ENCODE measurements at places on chromosomes 6 and 20.
A peak's percentile ranks its signal among the peaks of the same experiment; 100 is the strongest.

DNA sequence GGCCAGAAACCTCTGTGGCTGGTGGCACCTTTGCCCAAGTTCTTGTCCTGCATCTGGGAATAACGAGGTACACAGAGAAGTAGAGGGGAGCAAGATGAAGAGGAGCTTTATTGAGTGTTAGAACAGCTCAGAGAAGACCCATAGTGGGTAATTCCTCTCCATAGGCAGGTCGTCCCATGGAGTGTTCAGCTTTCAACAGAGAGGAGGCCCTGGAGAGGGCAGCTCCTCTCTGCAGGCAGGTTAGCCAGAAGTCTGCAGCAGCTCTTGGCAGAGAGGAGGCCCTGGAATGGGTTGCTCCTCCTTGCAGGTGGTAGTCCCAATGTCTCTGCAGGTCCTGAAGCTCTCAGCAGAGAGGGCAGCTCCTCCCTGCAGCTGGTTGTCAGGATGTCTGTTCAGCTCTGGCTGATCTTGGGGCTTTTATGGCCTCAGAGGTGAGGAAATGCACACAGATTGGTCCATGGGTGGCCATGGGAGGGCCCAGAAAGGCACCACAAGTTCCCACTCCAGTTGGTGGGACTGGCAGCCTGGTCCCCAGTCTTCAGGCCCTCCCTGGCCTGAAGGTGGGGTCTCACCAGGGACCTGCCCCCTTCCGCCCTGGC is 89.0 kb downstream of the IPCEF1 start:
- DNase-seq: no peak

- no peak for DNase-seq
Measured at GRCh38 chr6:154341871-154342270, 14.7 kb downstream of the IPCEF1 start.

- peak; percentile 17 for DNase-seq
Measured at GRCh38 chr6:89792881-89793280, 26.7 kb downstream of the MDN1 start.

DNA sequence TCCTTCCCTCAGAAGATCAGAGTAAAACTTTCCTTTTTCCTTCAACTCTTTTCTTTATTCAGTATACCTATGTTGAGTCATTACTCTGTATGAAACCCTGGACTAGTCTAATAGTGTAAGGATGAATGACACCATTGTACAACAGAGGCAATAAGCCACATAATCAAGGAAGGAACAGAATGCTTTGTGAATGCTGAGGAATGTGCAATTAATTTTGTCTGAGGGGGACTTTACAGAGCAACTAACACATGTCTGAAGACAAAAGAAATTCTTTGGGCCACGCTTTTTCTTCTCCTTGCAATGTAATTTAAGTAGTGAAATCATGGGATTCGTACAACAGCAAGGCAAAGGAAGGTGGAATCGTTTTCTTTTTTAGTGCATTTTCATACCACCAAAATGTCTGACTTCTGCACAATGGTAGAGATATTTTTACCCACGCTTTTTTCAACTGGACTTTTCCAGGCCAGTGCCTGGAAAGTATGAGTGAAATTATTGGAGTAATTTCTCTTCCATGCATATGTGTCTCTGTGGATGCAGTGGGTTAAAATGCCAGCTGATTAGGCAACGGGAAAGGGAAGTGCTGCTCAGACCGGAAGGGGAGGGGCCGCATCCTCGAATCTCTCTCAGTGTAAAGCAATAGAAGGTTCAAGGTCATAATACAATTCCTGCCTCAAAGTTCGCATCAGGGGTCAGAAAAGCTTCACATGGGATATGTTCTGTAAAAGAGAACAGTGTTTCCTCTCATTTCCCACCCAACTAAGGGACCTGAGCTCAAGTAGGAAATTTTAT is 89.9 kb upstream of the MTHFD1L start:
- peak; percentile 30 for DNase-seq

GRCh38 chr6:53643481-53643965 is 22.0 kb downstream of the KLHL31 start:
- no peak for DNase-seq

DNA sequence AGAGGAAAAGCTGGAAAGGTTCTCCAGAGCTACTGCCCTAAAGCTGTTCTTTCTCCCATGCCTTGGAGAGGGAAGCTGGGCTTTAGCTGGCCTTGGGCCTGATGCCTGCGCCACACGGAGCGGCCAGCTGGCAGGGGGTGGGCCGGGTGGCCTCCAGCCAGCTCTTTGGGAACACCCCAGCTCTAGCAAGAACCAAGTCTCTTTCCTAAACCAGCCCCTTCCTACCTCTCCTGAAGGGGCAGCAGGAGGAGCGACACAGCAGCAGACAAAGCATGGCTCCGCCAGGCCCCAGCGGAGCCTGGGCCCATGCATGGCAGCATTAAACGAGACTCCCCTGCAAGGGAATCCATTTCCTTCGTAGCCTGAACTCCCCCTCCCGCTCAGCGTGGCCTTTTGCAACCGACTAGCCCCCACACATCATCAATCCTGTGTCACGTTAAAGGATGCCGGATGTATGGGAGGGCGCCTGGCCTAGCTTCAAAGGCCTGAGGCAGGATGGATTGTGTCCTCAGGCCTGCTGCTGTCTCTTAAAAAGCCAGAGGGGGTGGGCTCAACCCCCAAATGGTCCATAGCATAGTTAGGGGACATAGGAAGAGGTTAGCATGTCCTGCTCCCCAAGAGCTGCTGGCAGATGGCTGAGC is 14.0 kb downstream of the MRPS18A start:
- DNase-seq: no peak

DNA sequence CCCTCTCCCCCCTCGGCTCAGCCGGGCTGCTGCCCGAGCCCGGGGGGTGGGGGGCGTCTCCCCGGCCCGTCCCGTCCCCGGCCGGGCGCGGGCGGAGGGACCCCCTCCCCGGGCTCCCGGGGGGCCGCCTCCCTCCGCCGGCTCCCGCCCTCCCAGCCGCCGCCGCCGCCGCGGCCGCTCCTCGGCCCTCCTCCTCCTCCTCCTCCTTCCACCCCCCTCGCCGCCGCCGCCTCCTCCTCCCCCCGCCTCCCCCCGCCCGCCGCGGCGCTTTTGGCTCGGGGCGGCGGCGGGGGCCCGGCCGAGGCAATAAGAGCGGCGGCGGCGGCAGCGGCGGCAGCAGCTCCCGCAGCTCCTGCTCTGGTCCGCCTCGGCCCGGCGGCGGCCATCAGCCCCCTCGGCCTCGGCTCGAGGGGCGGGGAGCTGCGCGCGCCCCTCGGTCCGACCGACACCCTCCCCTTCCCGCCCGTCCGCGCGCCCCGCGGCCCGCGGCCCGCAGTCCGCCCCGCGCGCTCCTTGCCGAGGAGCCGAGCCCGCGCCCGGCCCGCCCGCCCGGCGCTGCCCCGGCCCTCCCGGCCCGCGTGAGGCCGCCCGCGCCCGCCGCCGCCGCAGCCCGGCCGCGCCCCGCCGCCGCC is 38.7 kb downstream of the GNAS start:
- peak; percentile 91 for DNase-seq

- no peak for DNase-seq
Measured at GRCh38 chr20:10111139-10111958, 76.6 kb downstream of the ANKEF1 start.

DNA sequence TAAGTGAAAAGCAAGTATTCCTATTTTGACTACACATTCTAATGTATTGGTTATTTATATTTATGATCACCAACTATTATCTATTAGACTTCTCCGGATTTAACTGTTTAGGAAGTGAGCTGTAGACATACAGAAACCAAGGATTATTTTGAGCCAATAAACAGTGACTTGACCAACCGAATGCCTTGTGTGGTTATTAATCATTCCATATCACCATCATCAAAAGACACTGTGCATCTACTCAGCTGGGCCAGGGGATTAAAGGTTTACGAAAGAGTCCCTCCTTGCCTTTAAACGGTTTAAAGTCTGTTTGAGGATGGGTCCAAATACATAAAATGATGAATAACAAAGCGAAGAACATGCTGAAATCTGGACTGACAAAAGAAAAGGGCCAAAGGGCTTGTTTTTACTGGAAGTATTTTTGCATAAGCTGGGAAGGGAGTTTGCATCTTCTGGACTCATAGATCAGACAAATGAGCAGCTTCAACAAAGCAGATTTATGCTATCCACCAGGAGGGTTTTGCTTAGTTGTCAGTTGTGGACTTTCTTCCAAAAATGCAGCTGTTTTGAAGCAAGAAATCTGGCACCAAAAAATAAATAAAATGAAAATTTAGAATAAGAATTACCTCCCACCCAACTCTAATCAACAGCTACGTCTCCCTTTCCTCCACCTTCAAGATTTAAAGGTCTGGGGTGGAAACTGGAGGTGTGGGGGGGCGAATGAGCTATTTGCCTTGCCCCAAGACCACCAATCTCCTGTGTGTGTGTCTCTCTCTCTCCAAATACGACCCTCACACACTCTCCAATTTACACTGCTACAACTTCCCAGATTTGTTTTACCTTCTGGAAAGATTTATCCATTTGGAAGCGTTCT is 33.6 kb upstream of the ID4 start:
- no peak for DNase-seq

- DNase-seq: no peak
Measured at GRCh38 chr6:113674075-113674474, 183.1 kb upstream of the MARCKS start.

- DNase-seq: no peak
Measured at GRCh38 chr6:15623276-15624116, 39.3 kb downstream of the DTNBP1 start.
